ENCODE measurements at places on chromosomes 3 and 15.

- DNase-seq, result no peak
These were observed 22.0 kb downstream of the USP3 start for GRCh38 chr15:63526401-63526800.

- no peak for DNase-seq
These were observed 158.8 kb downstream of the RORA start for GRCh38 chr15:61070111-61070901.

- DNase-seq, result no peak
These were observed 24.2 kb downstream of the PIAS1 start for GRCh38 chr15:68078365-68078764.

GRCh38 chr15:84819291-84819768 lies 2.2 kb downstream of the ALPK3 start:
- DNase-seq, result peak; percentile 58

DNA sequence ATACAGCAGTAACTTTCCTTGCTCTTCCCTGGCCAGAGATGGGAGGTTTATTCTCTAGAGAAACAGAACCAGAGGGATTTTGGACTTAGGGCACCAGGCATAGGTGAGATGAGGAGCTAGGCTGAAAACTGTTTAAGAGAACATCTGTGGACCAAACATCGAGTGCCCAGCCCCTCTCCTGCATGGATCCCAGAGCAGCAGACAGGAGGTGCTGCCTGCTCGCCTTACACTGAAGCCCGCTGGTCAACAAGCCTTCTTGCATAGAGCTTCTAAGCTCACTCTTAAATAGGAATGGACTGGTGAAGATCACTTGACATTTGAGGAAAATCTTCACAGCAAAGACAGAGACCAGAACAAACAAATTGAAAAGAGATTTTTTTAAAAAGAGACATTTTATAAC lies 41.2 kb downstream of the PARP15 start:
- no peak for DNase-seq

GRCh38 chr3:173681188-173681678 lies 283.7 kb downstream of the NLGN1 start:
- DNase-seq, result no peak

Measured in pancreas (tissue), 10 donors.